ENCODE measurements at places on chromosomes 4 and X.

DNA sequence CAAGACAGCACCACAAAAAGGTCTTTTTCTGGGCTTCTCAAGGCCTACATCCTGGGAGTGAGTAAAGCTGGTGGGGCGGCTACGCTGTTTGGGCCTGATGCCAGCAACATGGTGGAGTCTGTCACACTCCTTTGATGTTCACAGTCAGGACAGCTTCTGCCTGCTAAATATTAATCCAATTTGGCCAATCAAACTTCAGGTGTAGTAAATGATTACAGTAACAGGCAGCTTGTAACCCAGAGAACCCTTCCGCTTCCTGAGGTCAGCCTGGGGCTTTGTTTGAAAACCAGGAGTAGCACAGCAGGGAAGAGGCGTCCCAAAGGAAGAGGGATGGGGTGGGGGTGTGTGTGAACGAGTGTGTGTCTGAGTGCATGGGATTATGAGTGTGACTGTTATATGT is 220.4 kb downstream of the MAML3 start:
- DNase-seq: peak; percentile 68

GRCh38 chr4:153018031-153018430 is 81.9 kb downstream of the FHDC1 start:
- no peak for DNase-seq

DNA sequence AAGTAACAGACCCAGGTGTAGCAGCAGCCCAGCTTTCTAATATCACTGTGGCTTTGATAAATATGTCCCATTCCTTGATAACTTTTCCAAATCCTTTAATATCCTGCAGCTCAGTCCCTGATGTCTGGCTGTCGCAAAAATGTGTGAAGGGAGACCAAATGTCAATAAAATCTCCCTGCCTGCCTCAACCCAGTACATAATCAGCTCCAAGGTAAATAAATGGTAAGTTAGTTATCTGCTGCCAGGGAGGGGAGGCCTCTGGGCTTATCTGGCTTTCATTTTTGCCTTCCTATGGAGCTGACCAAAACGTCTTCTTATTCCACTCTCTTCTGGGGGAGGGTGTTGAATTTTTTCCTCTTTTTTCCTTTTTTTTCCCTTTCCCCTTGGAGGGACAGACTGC is 630.6 kb downstream of the MID1IP1 start:
- DNase-seq: no peak

DNA sequence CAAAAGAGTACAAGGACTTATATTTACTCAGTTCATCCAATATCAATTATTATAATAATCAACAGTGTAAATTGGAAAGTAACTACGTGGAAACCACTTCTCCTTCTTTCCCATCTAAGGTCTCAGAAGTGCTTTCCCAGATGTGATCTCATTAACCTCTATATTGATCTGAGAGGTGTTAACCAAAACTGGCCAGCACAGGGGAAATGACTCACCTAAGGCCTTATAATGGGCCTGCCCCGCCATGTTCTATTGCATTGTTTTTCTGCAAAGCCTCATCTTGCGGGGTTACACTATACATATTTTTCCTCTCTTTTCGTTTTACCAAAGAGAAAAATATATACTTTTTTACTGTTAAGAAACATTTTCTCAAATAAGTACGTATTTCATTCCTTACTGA is 20.5 kb downstream of the RAB40A start:
- no peak for DNase-seq

GRCh38 chrX:154313147-154313546 is 17.6 kb downstream of the TKTL1 start:
- DNase-seq: no peak

- no peak for DNase-seq
Measured at GRCh38 chrX:37542791-37543190, 28.7 kb upstream of the LANCL3 start.

- DNase-seq: peak; percentile 60
Measured at GRCh38 chr4:153684182-153684970, at the start of gene TLR2. Gene TLR2 (plus strand): TSS chr4:153684280. CDS start chr4:153702908, 18,628 bp downstream.

DNA sequence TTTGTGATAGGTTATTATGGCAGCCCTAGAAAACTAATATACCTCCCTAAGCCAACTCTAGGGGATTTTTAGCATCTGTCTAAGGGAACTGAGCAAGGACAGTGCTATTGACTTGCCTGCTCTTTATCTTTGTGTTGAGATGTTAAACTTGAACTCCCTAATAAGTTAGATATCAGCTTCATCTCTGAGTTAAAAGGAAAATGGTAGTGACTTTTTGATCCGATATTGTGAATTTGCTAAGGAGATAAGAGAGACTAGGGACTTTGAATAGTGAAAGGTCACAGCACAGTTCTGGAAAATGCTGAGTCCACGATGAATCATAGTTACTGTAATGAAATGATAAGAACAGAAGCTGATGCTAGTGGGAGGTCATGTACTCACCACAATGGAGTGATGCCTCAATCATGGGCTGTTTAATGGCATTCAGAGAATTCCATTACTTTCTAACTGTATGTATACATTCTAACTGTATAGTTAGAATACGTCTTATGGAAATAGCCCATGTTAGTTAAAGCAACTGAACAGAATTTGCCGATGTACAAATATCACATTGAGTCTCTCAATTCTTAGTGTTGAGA is 147.2 kb downstream of the GLRA3 start:
- no peak for DNase-seq

DNA sequence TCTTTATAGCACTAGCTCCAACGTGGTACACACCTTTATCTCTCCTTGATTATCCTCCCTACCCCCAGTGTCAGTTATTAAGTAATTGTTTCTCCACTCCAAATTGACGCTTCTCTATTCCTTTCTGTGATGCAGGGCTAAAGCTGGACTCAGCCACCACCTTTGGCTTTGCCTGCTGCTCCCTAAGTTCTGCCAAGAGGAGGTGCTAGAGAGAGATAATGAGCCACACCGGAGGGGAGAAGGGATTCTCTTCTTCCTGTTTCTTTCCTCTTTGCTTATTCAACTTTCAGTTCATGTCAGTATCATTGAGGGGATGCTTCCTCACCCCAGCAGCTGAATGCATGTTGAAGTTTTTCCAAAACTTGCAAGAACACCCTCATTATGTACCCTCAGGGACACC is 176.5 kb downstream of the GBA3 start:
- no peak for DNase-seq

GRCh38 chr4:100190643-100191600 is 654 bp upstream of the DDIT4L start:
- DNase-seq: no peak

GRCh38 chrX:19382555-19383145 is 38.9 kb downstream of the PDHA1 start:
- DNase-seq: peak; percentile 18

- DNase-seq: no peak
Measured at GRCh38 chr4:118012142-118012541, 22.1 kb upstream of the NDST3 start.

DNA sequence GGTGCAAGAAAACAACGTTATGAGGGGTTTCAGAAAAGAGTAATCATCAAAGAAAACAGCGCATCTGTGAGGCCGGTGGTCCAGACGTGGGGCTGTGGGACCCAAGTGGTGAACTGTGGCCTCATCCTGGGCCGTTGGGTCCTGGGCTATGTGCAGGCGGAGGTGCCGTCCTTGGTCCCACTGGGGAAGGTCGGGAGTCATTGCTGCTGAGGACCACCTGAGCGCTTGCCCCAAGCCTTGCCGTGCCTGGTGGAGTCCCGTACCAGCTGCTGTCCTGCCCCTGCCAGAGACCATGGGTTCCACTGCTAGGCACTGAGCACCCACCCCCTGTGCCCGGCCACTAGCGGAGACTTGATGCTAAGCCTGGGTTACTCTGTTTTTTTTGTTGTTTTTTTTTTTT is 25.5 kb upstream of the UVSSA start:
- DNase-seq: no peak

- DNase-seq: no peak
Measured at GRCh38 chrX:17021851-17022604, 75.6 kb downstream of the REPS2 start.

DNA sequence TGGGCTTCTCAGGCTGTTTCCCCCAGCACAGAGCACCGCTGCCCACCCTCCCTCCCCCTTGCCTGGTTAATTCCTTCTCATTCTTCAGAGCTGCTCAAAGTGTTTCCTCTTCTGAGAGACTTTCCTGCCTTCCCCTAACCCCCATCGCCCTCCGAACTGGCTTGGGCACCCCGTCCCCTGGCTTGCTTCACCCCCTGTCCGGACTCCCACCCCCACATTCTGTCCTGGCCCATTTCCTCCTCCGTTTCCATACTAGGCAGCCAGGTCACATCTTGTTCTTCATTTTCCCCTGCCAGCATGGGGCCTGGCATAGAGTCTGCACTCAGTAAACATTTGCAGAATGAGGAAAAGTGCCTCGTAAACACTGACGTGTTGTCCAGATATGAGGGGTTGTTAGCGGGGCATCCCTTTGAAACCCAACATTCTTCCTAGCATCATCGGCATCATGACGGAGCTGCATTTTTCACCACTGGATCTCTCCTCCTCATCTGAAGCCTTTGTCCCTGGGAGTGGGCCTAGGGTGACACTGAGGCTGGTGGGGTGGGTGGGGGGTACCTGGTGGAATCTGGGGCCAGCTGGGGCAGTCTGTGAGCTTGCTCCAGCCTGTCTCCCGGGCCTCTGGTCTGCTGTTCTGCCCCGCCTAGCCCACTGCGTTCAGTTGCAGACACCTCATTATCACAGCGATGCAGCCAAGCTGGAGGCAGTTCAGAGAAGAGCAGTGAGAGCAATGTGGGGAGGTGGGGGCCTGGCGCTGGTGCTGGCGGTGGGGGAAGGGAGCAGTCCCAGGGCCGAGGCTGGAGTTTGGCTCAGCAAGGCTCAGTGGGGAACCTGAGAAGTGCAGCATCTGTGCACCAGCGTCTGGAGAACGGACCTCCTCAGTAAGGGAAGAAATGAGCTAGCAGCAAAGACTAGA is 149.4 kb upstream of the PJA1 start:
- DNase-seq: no peak

GRCh38 chrX:18424482-18425198 is 768 bp upstream of the CDKL5 start:
- DNase-seq: peak; percentile 30

DNA sequence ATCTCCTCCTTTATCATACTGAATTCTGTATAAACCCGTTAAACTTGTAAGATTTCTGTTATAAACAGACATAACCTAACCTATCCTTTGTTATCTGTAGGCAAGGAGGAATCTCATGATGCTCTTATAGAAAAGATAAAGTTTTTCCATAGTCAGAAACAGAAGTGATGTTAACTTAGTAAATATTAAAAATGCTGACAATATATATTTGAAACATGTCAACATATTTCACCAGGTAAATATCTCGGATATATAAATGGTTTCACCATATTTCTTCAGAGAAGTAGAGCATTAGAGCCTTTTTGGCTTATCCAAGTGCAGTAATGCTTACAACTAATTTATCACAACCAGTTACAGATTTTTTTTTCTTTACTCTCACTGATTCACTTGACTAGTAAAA is 625.9 kb downstream of the PDHA2 start:
- no peak for DNase-seq

DNA sequence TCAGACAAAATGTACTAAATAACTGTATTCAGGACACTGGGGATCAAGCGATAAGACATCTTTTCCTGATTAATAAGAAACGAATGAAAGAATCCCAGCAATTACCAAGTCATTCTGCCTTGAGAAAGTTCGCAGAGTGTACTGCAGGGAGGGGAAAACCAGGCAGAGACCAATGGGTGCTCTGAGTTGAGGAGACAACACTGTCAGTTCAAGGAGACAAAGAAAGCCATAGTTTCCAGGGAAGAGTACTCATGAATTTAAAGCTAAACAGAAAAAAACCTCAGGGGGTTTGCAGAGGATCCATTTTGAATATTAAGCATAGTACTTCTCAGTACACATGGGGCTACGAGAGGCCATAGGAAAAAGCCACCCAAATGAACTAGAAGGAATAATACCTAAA is 573.0 kb downstream of the KCTD8 start:
- DNase-seq: no peak

- no peak for DNase-seq
Measured at GRCh38 chr4:84501721-84502267, 2.7 kb upstream of the NKX6-1 start.

GRCh38 chr4:53123171-53123570 is 242.7 kb downstream of the SCFD2 start:
- no peak for DNase-seq

- DNase-seq: no peak
Measured at GRCh38 chr4:25504932-25505636, 128.0 kb downstream of the ANAPC4 start.

DNA sequence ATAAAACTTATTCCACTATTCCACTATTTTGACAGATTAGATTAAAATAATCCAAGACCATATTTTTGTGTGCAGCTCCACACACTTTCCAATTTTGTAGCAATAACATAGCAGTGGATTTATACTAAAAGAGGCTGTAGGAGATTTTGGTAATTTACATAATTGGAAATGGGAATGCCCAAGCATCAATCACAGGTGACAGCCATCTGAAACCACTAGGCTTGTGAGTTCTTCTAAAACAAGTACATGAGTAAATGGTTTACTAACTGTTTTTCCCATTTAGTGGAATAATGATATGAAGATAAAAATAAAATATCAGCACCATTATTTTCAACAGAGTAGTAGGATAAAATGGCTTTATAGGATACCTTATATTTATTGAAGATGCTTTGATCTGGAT is 4.4 kb downstream of the ANK2 start:
- no peak for DNase-seq

GRCh38 chr4:83282049-83282535 is 2.5 kb downstream of the COQ2 start:
- peak; percentile 20 for DNase-seq

- DNase-seq: no peak
Measured at GRCh38 chrX:67426946-67427345, 116.9 kb upstream of the AR start.

DNA sequence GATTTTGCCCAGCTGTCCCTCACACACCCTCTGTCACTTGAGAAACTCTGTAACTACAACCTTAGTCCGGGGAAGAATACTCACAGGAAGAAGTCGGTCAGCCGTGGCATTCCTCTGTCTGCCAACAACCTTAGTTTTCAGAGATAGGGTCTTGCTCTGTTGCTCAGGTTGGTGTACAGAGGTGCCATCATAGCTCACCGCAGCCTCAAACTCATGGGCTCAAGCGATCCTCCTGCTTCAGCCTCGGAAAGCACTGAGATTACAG is 12.2 kb upstream of the SPCS3 start:
- no peak for DNase-seq

DNA sequence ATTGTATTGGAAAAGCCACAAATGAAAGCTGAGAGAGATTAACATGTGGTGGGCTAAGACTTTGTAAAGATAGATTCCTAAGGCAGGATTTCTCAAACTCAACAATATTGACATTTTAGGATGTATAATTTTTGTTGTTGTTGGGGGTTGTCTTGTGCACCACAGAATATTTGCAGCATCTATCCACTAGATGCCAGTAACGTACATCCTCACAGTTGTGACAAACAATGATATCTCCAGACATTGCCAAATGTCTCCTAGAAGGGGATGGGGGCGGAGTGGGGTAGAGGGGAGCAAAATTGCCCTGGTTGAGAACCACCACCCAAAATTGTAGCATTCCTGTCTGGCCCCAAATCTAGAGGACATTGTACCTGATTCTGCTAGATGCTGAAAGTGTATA is 14.7 kb upstream of the CBR4 start:
- DNase-seq: no peak

- DNase-seq: no peak
Measured at GRCh38 chrX:151543706-151544105, 19.8 kb upstream of the PASD1 start.

All from renal cortex interstitium (tissue), 15 donors.